ENCODE measurements at places on chromosomes 12 and 14.

- no peak for DNase-seq
These were observed 42.3 kb downstream of the INSM2 start for GRCh38 chr14:35576260-35576659.

- peak; percentile 58 for DNase-seq
These were observed 188.4 kb downstream of the DUSP6 start for GRCh38 chr12:89163918-89164317.

DNA sequence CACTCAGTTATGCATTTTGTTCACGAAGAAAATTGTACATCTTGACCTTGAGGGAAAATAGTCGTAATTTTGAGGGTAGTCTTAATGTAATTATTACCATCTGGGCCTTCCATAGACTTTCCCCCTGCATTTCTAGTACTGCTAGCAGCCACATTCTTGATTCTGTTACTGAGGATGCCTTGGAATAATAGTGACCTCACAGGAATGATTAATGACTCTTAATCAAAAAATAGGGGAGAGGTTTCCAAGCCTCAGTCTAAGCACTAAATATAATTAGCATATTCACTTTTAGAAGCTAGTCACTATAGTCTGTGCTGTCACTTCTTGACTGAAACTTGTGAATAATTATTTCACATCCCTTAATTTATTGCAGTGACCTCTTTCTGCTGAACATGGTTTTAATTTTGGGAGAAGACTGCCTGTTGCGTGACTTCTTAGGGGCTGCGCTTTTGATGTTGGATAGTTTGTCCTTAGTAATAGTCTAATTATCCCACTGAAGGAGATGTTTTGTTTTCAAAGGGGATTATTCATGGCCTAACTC lies 400.5 kb downstream of the ADAMTS20 start:
- DNase-seq, result no peak

DNA sequence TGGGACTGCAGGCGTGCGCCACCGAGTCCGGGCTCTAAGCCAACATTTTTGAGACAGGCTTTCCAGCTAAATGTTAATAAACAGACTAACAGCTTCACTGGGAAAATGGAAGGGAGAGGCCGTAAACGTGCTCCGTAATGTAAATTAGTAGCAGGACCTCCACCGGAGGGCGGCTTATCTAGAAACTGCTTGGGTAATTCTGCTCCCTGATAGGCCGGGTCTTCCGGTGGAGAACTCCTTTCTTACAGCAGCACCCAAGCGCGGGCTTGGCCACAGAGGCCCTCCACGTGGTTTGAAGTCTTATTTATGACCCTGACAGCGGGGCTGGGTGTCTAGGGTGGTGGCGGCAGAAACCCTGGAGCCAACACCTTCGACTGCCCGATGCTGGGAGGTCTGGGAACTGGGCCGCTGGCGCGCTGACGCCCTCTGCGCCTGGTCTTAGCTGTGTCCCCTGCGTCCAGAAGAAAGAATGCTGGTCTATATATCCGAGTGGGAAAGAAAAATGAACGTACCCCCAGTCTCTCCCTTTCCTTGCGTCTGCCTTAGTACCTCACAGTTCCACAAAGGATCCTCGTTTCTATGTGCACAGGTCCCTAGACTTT lies 1.7 kb downstream of the DPPA3 start:
- no peak for DNase-seq

GRCh38 chr14:61403411-61403810 lies 82.0 kb downstream of the PRKCH start:
- no peak for DNase-seq

DNA sequence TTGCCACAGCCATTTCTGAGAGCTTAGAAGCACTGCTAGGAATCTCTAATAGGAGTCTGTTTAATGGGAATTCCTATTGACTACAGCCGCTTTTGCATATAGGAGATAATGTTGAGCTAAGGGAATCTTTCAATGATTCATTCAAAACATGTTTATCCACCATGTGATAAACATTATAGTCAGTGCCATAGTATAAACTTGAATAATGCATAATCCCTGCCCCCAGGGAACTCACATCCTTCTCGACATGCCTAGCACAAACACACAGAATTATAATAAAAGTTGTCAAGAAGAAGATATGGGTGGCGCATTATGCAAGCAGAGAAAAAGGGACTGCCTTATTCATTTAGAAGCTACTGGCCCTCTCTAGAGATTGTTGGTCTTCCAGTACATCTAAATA lies 248.0 kb downstream of the DAD1 start:
- DNase-seq, result no peak

GRCh38 chr12:116958402-116959197 lies 47.9 kb downstream of the FBXW8 start:
- no peak for DNase-seq

DNA sequence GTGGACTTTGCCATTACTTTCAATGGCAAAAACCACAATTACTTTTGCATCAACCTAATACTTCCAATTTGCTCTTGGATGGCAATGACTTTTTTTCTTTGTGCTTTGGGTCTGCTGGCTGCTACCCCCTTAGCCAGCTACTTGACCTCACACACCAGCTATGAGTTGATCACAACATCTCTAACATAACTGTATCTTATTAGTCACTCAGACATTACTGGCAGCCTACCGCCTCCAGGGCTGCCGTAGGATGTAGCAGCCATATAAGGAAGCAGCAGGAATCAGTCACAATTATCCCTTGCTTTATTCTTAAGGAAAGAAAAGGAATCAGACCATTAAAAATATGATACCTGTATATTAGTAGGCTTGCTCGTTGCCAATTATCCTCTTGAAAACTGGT lies 260.5 kb downstream of the ADAMTS20 start:
- no peak for DNase-seq

- no peak for DNase-seq
These were observed 3.3 kb downstream of the ARHGAP9 start for GRCh38 chr12:57476162-57476992.

- no peak for DNase-seq
These were observed 243.7 kb downstream of the SLC16A7 start for GRCh38 chr12:59839514-59839913.

DNA sequence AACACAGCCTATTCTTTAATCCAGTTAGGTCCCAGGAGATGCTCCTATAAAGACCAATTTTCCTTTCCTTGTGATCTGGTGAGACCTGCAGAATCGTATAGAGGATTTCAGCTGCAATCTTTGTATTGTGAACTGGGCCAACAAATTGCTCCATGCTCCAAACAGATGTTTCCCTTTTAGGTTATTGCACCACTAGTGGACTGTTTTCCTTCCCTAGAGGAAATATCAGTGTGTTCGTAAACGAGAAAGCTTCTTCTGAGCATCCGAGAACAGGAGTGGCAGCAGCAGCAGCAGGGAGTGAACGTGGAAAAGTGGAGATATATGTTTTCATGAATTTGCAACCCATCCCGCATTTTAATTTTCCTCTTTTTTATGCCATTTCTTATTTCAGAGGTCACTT lies 344.1 kb upstream of the PDE3A start:
- DNase-seq, result no peak

DNA sequence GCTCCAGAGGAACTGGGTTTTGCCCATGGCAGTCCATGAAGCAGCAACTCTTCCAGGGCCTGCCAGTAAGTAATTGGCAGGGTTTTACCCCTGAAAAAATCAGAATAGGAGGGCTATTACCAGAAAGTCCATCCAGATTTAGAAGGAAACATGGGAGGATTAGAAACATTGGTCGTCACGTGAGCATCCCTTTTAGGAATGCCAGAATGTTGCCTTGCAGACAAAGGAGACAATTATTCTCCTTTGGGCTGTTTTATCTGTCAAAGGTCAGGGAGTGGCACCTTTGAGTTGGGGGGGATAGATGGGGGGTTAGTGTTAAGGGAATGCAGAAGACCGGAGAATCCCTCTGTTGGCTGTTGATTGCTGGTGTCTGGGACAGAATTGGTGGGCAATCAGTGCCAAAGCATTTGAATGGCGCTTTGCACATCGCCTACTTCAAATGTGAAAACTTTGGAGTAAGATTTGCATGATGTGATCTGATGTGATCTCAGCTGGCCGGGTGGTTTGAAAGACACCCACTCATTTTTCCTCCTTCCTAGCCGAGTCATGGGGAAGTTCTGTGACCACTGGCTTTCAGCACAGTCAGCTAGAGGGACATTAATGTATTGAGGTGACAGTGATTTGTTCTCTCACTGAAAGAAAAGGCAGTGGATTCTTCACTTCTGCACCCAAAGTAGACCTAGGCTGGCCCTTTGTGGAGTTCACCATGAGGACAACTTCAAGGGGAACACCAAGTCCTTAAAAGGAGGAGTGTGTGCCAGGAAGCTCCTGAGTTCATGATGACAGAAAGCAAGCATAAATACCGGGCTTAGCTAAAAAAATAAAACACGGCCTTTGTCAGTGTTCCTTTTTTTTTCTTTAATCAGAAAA lies 31.4 kb downstream of the FLVCR2 start:
- no peak for DNase-seq

GRCh38 chr14:76784881-76785280 lies 23.6 kb downstream of the VASH1 start:
- DNase-seq, result peak; percentile 11

GRCh38 chr12:4268329-4269181 lies 5.0 kb upstream of the CCND2 start:
- no peak for DNase-seq

GRCh38 chr14:96117101-96117897 lies 78.1 kb downstream of the C14orf132 start:
- no peak for DNase-seq

DNA sequence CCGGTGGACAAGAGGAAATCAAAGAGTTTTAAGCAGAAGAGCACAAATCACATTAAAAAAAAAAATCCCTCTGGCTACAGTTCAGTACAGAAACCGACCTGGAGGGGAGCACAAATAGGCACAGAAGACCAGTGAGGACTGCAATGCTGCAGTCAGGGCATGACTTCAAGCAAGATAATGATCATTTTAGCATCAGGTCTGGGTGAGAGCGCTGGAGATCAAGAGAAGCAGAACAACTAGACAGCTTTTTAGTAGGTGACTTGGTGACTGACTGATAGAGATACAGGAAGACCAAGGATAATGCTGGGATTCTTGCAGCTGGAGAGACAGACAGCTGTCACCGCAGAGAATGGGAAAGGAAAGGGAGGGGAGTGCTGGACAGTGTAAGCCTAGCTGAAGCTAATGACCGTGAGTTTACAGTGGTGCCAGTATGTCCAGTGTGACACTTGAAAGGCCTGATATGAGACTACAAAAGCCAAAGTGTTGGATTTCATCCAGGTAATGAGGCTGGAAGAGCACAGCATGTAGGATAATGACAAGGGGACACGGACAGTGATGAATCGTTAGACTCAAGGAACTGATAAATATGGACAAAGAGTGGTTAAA lies 5.6 kb downstream of the NFYB start:
- peak; percentile 78 for DNase-seq
